ENCODE measurements at places on chromosomes 2 and 18.

DNA sequence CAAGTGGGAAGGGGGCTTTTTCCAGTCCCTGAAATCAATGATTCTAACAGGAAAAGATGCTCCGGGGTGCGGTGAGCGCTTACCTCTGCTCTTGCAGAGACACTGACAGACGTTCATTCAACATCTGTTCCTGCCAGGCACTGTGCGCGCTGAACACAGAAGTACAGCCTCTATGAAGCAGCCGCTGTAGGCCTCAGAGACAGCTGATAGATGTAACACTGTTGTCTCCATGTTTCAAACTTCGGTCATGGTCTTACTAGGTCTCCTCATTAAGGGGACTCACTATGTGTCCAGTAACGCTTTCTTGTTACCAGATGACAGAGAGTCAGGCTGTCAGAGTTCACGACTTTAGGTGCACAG is 649 bp upstream of the CLIP4 start:
- DNase-seq = no peak

GRCh38 chr18:52427521-52428175 is 87.7 kb downstream of the DCC start:
- no peak for DNase-seq

- no peak for DNase-seq
Observed at GRCh38 chr18:9239720-9240119, 94.9 kb upstream of the TWSG1 start.

- no peak for DNase-seq
Observed at GRCh38 chr18:57931038-57931437, 113.0 kb upstream of the NEDD4L start.

DNA sequence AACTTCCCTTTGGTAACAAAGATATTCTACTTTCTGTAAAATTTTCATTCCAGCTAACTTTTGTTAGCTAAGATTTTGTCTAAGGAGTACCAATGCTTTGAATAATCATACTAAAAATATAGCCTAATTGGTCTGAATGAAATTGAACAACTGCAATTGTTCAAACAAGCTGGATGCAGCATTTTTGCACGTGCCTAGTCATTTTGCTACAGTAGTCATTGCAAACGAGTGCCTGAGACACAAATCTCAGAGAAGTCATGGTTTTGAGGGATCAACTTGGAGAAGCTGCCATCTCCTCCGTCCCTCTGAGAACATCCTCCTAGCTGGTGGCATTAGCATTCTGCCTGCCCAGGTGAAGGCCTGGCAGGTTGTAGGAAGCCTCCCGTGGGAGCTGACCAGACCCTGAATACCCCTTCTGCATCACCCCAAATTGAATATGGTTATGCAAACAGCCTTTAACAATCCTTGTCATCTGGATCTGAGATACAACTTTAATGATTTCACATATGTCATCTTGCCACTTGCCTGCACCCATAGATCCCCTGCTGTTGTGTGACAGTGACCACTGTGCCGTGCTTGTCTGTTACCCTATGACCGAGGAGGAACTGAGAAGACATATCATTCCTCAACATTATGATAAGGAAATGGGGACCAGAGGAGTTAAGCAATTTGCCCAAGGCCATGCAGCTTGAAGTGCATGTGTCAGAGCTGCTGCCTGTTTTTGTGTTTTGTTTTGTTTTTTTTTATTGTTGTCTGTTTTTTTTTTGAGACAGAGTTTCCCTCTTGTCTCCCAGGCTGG is 29.1 kb upstream of the MGAT4A start:
- no peak for DNase-seq

DNA sequence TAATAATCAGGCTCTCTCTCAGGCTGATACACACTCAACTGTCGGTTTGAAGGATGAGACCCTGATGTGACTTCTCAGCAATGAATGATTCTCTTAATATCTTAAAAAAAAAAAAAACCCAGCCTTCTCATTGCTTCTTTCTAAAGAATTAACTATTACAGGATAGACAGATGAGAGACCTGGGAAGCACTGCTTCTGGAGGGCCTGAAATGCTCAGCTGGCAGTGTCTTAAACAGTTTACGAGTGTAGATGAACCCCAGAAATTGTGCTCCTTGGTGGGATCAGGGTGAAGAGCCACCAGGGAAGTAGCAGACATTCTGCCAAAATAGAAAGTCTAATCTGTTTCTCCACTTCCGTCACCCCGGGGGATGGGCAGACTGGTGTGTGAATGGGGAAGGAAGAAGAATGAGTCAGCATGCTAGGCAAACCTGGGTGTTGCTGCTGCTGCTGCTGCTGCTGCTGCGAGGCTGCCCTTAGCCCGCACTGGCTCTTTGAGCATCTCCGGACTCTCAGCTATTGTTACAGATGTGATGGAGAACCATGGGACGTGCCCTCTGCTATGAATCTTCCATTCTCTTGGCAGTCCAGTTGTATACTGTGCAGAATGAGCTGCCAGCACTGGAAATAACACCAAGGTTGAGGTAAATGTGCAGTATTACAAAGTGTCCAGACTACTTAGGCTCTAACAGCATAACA is 158.4 kb downstream of the SETBP1 start:
- DNase-seq = no peak

GRCh38 chr2:19769513-19769912 is 132.3 kb downstream of the TTC32 start:
- DNase-seq = no peak

DNA sequence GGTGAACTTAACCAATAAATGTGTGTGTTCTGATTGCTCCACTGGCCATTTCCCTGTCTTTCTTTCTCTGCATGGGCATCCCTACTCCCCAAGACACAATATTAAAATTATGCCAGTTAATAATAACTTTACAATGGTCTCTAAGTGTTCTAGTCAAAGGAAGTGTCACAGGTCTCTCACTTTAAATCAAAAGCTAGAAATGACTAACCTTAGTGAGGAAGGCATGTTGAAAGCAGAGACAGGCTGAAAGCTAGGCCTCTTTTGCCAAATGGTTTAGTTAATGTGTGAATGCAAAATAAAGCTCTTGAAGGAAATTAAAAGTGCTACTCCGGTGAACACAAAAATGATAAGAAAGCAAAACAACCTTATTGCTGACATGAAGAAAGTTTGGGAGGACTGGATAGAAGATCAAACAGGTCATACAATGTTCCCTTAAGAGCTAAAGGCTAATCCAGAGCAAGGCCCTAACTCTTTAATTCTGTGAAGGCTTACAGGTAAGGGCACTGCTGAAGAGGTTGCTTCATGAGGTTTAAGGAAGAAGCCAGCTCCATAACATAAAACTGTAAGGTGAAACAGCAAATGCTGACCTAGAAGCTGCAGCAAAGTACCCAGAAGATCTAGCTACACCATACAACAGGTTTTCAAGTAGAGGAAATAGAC is 44.0 kb upstream of the ARHGAP15 start:
- DNase-seq = no peak

GRCh38 chr18:12257996-12258718 is 4.0 kb downstream of the CIDEA start:
- DNase-seq = no peak

DNA sequence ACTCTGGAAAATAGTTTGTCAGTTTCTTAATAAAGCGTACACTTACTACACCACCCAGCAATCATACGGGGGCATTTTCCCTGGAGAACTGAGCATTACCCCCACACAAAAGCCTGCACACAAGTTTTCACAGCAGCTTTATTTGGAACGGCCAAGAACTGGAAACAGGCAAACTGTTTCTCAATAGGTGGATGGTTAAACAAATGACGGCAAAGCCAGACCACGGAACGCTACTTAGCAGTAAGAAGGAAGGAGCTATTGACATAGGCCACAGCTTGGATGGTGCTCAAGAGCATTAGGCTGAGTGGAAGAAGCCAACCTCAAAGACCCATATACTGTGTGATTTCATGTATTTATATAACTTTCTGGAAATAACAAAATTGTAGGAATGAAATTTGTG is 9.0 kb downstream of the MALL start:
- DNase-seq = no peak

- no peak for DNase-seq
Observed at GRCh38 chr2:5098286-5098685, 593.9 kb upstream of the SOX11 start.

GRCh38 chr2:219045937-219046550 is 4.7 kb upstream of the CFAP65 start:
- no peak for DNase-seq

DNA sequence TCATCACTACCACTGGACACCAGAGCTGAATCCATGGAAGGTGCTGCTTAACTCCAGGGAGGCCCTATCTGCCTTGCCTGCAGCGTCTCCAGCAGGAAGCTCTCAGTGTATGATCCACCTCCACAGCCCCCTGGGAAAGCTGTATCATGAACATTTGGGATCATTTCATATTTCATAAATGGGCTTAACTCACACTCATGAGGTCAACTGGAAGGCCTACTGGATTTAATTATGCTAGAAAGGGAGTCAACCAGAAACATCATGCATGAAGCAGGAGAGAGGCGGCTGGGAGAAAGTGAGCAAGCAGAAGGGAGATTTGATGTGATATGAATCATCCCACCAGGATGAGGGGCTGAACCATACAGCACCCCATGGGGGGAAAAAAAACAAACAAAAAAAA is 537.7 kb downstream of the TNS1 start:
- no peak for DNase-seq

DNA sequence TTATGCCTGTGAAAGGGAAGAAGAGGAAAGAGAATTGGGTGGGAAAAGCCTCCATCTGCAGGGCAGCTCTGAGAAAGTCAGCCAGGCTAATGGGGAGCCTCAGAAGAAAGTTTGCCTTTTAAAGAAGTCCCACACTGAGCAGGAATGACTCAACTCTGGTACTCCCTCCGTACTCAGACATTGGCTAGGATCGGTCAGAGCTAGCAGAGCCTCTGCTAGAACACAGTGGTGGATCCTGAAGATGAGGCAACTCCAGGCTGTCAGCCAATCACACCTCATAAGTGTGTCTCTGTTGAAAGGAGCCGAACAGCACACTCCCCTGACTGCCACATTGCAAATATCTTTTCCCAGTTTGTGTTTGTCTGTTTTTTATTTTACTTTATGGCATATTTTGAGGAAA is 96.9 kb downstream of the HNRNPLL start:
- no peak for DNase-seq

DNA sequence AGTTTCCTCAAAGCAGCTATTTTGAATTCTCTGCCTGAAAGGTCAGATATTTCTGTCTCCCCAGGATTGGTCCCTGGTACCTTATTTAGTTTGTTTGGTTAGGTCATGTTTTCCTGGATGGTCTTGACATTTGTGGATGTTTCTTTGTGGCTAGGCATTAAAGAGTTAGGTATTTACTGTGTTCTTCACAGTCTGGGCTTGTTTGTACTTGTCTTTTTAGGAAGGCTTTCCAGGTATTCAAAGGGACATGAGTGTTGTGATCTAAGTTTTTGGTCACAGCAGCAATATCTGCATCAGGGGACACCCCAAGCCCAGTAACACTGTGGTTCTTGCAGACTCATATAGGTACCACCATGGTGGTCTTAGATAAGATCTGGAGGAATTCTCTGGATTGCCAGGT is 11.8 kb downstream of the MYO3B start:
- DNase-seq = no peak

Measured in osteocyte (in vitro differentiated cells).